Fibroblast of skin of right quadriceps (primary cell): ENCODE measurements at places on chromosomes 4 and X.

DNA sequence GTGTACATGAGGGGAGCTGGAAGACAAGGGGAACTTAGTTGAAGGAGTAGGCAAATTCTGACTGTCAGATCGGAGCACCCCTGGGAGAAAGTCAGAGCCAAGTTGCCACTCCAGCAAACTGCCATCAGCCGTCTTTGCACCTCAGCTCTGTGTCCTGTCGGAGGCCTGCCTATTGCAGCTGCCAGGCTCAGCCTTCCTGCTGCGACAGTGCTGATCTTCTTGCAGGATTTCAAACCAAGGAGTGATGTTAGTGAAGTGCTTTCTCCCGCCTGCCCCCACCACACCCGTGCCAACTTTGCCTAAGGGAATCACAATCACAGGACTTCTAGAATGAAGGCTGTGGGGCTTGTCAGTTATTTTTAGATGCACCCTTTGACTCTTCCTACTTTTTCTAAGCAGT is 185.3 kb downstream of the KIT start:
- no peak for DNase-seq

DNA sequence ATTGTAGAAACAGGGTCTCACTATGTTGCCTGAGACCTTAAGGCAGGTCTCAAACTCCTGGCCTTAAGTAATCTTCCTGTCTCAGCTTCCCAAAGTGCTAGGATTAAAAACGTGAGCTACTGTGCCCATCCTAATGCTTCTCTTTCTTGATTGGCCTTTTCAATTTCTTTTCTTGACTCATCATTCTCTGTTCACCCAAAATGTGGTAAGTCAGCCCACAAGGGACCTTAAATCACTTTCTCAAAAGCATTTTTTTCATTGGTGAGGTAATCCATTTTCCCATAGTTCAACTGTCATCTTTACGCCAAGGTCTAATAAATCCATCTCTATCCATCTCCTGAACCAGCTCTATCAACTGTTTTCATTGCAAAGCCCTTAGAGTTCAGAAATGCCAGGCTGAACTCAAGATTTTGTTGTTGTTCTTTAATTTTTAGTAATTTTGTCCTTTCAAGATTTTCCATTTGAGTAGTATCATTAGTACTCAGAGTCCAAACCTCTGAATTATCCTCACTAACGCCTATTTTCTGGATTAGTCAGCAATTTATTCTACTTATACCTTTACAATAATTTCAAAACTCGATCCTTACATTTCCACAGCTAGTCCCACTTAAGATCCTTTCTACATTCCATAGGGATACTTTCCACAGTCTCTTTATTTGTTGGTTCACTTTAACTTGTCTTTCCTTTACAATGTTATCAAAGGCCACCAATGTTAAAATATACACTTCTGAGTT is 528.6 kb downstream of the IL15 start:
- no peak for DNase-seq

DNA sequence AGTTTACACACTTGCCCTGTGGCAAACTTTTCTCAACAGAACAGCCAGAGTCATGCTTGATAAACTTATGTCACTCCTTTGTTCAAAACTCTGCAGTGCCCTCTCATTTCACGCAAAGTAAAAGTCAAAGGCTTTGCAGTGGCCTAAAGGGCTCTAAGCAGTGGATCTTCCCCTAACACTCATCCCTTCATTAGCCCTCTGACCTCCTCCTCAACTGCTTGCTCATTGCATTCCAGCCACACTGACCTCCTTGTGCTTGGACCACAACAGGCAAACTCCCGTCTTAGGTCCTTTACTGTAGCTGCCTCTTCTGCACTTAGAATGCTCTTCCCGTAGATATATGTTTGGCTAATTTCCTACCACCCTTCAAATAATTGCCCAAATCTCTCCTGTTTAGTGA is 5.6 kb downstream of the PRDM5 start:
- no peak for DNase-seq

- no peak for DNase-seq
Observed at GRCh38 chr4:99679976-99680375, 22.3 kb upstream of the C4orf54 start.

- DNase-seq: no peak
Observed at GRCh38 chr4:189087971-189088370, 852.7 kb upstream of the FRG1 start.

GRCh38 chrX:137548261-137548660 is 17.7 kb upstream of the ZIC3 start:
- DNase-seq: no peak

DNA sequence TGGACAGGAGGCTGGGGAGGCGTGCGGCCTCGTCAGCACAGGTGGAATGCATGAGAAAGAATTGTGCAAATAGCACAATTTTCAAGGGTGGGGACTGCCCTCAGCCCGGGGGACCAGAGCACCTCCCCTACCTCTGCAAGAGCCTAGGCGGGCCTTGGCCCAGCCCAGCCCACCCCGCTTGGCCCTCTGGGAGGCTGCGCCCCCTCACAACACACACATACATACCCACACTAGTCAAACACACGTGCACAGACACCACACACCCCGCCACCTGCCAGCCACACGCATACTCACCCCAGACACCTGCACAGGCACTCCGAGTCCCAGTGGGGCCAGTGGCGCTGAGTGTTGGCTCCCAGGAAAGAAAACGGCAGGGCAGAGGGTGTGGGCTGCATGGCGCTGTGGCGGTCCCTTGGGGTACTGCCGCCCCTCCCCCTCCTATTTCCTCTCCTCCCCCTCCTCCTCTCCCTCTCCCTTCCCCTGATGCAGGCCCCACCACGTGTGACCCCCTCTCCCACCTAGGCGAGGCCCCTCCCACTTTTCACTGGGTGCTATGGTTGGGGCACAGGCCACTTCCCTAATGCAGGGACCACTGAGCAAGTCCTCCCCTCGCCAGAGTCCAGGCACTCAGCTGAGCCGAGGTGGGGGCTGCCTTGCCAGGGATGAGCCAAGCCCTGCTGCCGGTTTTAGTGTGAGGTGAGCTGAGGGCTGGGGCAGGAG is 84.5 kb downstream of the FAM53A start:
- no peak for DNase-seq

GRCh38 chr4:177283167-177283566 is 26.5 kb upstream of the NEIL3 start:
- peak; percentile 78 for DNase-seq

DNA sequence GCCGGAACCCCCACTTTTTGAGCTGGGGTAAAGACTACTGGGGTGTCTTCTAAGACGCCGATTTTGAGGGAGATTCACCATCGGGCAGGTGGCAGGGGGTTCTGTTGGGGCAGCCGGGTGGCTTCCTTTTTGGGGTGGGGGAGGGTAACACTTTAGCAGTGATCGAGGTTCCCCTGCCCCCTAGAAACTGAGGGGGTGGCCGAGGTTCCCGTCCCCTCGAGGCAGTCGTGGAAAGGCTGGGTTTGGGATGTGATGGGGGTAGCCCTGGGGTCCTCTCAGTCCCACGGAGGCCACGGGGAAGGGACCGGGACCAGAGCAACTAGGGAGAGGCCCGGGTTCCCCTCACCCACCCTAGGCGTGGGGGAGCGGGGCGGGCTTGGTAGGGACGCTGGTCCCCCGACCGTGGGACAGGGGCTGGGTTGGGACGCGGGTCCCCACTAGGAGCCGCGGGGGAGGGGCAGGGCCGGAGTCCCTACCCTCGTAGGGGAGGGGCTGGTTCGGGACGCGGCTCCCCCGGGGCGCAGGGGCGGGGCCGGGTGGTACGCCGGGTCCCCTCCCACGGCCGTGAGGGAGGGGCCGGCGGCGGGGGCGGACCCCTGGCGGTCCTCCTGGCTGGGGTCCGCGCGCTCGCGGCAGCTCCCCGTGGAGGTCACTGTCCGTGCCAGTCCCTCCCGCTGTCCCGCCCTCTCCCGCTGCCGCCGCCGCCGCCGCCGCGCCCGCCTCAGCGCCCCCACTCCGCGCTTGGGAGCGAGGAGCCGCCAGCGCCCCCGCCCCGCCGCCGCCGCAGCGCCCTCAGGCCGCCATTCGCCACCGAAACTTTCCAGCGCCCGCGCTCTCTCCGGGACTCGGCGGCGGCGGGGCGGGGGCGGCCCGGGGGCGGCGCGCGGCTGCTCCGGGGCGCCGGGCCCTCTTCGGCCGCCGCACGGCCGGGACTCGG is at the start of gene TBL1X:
Gene TBL1X, plus strand, starts transcription at position 624 of the 937 bp plus-strand sequence. CDS start 188,529 bp downstream, outside the sequence.
- peak; percentile 63 for DNase-seq

DNA sequence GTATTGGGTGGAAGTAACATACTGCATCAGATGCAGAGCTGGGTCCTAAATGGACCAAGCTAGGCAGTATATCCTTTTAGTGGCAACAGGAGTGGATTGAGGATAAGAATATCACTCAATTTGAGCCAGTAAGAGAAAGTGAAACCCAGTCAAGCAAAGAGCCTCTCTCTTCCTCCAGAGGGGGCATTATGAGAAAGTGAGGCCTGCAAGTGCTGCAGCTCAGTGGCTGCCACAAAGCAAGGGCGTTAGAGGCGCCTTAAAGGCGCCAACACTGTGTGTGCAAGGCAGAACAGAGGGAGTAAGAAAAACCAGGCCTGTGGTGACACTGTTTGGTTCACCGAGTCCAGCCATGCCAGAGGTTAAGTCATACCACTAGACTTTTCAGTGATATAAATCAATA is 17.5 kb downstream of the STX18 start:
- no peak for DNase-seq

- no peak for DNase-seq
Observed at GRCh38 chrX:55102754-55103153, 13.9 kb downstream of the PAGE2 start.

GRCh38 chrX:26262121-26262523 is 46.2 kb downstream of the MAGEB5 start:
- peak; percentile 0 for DNase-seq

DNA sequence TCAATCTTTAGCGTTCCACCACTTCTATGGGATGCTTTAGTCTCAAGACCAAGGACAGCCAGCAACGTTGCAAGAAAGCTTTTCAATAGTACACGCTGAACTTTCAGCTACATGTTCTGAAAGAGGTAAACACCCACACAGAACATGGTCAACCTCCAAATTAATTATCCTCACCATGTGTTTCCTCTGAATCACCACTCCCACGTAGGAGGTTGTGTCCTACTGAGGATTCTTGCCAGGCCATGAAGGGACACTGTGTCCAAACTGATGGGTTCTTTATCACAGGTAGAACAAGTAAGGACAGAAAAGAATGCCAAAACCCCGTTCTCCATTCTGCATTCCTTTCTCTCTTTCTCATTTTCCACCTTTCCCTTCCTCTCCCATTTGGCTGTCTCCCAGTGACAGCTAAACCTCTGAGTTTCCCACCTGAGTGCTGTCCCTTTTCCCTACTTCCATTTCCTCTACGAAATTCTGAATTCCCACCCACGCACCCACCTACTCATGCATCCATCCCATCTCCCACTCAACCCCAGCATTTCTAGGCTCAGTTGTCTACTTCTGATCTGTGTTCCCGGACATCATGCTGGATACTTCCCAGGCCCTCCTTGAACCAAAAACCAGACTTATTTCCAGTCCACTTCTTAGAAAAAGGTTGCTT is 29.0 kb upstream of the GPM6B start:
- DNase-seq: no peak

DNA sequence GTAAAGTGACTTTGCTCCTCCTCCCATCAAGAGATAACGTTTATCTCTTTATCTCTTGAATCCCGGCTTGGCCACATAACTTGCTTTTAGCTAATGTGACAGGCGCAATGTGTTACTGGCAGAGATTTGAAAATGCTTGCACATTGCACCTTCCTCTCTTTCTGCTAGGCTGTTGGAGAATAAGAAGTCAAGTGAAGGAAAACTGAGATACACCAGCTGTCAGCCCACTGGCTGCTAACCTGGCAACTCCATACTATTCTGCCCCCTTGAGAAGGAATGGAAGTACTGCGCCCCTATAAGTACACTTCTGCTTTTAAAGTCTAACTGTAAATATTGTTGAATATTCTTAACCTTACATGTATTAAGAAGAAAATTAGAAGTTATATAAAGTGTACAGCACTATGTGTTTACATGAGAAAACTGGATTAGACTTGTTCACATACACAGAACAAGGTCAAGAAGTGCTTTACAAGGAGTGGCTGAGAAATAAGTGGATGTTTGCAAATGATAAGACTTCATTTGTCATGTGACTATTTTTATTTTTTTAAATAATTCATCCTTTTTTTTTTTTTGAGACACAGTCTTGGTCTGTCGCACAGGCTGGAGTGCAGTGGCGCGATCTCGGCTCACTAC is 424.5 kb upstream of the CTSO start:
- no peak for DNase-seq

DNA sequence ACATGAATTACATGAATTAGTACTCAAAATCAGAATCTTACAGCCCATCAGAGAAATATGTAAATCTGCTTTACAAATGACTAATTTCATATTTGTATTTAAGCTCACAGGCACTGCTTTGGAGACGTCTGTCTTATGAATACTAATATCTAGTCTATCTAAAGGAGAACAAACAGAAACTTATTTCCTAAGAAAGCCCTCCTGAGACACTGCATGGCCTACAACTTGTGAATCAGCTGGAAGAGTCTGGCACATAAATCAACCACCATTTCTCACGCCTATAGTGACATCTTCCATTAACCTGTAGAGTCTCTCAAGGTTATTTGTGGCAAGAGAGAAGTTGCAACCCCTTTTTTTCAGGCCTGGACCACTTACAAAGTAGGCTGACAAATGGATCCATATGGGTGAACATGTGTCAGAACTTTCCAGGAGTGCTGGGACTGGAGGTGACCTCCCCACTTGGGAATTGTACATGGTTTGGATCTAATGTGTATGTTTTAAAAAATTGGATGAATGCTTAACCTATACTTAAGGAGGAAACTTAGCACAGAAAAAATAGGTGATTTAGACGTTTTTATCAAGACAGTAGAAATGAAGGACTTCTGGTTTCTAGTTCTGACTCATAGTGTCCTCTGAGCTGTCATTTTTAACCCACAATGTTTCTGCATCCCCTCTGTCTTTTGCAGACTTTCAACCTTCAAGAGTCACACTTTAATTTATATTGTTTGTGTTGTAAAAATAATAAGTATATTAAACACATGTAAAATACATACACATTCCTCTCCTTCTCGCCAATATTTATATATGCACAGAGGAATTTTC is 83.2 kb upstream of the ARHGAP24 start:
- DNase-seq: peak; percentile 1

GRCh38 chr4:823176-823760 is 2.7 kb downstream of the CPLX1 start:
- DNase-seq: no peak

DNA sequence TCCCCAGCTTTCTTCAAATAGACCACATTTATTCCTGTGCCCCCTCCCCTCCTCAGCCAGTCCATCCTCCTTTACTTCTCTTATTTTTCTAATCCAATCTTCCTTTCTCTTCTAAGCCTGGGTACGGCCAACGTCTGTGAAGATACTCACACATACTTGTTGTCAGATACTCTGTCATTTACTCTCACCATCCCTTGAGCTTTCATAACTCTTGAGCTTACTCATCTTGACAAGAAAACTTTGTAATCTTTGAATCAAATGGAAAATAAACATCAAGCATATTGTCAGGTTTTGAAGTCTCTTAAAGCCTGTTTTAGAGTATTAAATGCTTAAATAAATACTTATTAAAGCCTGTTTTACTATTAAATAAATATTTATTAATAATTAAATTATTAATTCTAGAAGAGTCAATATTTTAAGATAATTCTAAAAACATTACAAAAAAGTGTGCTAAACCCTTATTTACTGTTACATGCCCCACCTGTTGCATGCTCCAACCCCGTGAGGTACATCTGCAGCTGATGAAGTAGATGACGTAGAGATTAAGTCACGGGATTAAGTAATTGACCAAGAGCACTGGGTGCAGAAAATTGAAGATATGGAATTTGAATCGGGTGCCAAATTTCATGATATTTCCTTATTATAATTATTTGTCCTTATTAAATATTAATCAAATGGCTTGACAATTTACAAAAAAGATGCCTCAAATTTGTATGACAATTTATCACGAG is 1.5 kb upstream of the TRIML2 start:
- peak; percentile 26 for DNase-seq

- DNase-seq: no peak
Observed at GRCh38 chr4:77127215-77127614, 29.8 kb upstream of the CCNG2 start.

GRCh38 chrX:74420196-74421035 is 877 bp upstream of the SLC16A2 start:
- peak; percentile 57 for DNase-seq
